RWPE1 (cell line): ENCODE measurements at places on chromosomes 6 and 20.

DNA sequence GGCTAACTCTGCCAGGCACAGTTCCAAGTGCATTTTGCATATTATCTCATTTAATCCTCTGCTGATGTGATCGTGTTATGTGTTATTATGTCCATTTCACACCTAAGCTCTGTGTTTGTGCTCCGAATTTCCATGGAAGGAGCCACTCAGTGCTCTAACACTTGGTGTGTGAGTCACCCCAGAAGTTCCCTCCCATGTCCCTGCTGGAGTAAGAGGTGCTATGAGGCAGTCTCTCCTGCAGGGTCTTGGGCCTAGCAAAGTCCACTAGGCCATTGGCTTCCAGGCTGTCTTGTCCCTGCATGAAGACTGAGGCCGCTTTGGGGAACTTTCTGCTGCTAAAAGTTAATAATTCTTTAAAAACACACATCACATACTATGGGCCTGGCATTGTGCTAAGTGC, 405.9 kb upstream of the SULF2 start:
- peak; percentile 64 for DNase-seq

DNA sequence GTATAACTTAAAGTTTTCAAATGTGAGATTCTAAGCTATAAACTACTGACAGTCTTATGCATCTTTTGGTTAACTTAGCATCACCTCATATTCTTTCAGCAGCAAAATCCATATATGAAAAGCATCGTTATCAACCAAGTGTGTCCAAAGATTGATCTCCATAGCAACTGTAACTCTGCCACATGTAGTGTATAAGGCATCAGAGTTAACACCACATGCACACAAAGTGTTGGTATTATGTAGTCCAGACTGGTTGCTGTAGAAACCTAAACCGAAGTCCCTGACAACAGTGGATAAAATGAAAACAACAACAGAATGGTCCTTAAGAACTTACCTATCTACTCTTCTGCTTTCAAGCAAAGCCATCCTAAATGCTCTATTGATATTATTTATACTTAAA, 39.6 kb downstream of the PDSS2 start:
- no peak for DNase-seq

DNA sequence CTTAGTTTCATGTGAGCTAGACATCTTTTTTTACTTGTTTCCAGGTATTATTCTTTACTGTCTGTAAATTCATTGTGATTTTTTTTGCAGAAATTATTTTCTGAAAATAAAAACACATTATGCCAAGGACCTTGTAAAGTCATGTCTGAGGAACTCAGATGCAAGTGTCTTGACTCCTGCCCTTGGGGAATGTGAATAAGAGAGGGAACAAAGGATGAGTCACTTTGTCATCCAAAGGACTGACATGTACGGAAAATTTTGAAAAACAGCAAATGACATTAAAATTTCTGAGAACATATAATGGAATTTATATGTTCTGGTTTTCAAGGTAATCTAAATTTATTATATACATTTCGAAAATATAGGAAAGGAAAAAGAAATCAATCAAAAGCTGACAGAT, 660.4 kb downstream of the CD109 start:
- DNase-seq, result peak; percentile 8

GRCh38 chr6:111122458-111123286, 35.4 kb downstream of the SLC16A10 start:
- no peak for DNase-seq

DNA sequence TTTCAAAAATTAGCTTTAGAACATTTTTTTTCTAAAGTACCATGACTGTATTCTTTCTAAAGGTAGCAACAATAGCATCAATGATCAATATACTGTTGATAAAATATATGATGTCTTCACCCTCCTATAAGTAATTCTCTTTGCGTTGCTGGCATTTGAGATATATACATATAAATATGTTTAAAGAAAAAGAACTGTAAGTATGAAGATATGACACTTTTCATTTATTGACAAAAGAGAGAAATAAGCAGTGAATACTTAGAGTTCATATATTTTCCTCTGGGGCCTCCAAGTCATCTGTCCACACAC, 49.4 kb upstream of the SCGN start:
- no peak for DNase-seq

DNA sequence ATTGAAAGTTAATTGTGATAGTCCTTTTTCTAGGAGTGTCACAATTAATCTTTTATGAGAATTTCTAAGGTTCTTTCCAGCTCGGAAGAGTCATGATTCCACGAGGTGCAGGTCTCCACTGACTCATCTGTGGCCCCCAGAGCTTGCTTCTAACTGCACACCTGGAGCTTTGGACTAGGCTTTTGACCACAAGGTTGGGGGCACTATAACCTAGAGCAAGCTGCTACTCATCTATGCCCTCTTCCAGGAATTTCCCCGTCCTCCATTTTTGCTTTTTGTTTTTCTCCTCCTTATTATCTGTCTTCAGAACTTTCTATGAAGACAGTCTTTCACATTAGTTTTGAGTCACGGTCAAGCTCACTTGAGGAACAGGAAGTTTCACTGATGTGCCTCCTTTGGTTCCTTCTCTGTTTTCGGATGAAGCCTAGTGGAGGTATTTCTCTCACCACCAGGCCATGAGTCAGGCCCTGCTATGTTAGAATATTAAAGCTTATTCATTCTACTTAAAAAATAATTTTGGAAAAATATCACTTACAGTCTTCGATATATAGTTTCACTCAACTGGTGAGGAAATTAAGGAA, 119.2 kb upstream of the INSM1 start:
- DNase-seq, result no peak

GRCh38 chr6:30061858-30062458, 893 bp downstream of the POLR1H start:
- DNase-seq, result no peak

DNA sequence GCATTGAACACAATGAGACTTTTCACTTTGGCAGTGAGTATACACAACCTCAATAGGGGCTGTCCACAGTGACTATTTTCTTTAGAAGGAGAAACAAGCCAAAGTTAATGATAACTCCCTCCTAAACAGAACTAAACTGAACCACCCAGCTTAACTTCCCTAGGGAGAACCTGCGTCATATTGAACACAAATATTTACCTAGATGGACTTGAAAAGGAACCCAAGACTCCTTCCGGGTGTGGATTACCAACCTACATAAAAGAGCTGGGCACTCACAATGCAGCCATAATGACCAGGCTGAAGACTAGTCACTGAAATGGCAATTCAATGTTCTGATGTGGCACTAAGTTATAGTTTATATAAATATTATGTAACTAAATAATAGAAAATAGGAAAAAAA, 160.6 kb downstream of the IBTK start:
- no peak for DNase-seq

DNA sequence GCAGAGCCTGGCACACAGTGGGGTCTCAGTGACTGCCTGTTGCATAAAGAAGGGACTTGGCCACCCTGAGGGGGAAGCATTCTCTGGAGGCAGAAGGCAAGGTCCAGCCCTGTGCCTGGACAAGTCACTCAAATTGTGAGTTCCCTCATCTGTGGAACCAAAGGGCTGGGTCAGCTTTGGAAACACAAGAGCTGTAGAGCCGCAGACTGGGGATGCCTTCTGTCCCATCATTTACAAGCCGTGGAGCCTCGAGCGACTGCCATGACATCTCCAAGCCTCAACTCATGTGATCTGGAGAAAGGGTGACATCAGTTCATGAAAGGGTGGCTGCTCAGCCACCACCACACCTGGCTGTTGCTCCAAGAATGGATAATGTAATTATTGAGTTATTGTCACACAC, 20.4 kb upstream of the SIRPD start:
- DNase-seq, result no peak

DNA sequence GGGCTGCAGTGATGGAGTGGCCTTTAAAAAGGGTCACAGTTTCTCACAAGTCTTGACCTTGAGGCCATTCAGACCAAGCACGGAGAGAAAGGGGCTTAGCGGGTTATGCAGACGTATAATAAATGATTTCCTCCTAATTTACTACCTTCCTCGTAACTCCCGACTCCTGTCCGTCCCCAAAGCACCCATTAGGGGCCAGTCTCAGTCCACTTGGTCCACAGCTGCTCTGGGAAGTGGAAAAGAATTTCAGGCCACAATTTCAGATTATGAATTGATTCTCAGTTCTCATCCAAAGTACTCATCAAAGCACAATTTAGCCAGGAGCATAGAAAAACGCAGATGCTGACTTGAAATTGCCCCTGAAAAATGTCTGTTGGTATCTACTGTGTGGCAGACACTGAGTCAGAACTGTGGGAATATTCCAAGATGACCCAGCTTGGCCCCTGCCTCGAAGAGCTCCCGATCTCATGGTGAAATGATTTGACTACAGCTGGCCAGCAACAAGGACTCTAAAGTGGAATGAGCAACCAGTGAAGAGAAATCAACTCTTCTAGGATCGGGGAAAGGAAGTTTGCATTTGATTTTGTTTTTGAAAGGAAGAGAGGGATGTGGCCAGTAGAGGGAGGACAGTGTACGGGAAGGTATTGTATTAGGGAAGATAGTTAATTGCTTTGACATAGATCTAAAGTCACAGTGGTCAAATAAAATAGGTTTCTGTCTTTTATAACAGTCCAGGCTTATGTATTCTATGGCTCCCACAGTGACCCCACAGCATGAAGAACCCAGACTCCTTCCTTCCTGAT, 15.2 kb upstream of the STK35 start:
- no peak for DNase-seq

- DNase-seq, result no peak
Observed at GRCh38 chr20:33472868-33473435, 16.9 kb upstream of the CBFA2T2 start.

GRCh38 chr20:42864116-42864515, 325.6 kb downstream of the PTPRT start:
- DNase-seq, result no peak

DNA sequence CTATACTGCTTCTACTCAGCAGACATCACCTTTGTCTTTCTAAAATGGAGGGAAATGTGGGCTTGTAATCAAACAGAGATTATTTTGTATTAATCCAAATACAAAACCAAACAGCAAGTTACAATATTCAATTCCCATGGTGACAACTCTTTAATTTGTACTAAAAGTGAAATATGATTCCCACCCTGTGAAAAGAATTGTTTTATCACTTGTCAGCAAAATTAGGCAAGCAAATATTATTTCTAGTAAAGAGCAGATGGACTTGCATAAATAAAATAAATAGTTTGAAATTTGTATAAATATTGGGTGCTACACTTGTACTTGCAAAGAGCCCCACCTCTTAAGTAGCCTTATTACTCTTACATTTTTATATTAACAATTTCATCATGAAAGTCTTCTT, 6.1 kb upstream of the TXLNB start:
- no peak for DNase-seq

GRCh38 chr6:90997076-90997475, 410.2 kb upstream of the MAP3K7 start:
- DNase-seq, result no peak

DNA sequence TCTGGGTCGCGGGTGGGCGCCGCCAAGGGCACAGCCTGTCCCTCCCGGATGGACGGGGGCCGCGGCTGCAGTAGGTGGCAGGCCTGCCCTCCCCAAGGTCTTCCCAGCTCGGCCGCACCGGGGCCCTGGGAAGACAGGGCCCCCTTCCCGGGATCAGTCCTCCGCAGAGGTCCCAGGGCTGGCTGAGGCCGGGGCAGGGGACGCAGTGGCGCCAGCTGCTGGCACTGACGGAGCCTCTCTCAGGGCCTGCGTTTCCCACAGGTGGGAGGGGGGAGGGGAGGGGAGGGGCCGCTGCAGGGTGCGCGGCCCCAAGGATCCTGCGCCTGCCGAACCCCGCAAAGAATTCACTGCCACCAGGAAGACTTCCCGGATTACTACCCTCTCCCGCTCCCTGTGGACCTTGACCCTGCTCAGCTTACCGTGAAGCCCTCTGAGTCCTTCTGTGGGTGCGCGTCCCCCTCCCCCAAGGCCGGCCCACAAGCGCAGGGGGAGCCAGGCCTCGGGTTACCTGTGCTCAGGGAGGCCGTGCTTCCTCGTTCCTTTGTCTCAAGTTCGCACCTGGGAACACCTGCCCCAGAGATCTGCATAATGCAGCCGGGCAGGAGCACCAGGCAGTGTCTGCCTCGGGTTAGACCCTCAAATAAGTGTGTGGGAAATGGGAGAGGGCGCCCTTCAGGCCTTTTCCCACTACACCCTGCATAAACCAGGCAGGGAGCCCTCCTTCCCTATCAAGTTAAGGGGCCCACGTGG, 5.1 kb downstream of the LZTS3 start:
- no peak for DNase-seq

DNA sequence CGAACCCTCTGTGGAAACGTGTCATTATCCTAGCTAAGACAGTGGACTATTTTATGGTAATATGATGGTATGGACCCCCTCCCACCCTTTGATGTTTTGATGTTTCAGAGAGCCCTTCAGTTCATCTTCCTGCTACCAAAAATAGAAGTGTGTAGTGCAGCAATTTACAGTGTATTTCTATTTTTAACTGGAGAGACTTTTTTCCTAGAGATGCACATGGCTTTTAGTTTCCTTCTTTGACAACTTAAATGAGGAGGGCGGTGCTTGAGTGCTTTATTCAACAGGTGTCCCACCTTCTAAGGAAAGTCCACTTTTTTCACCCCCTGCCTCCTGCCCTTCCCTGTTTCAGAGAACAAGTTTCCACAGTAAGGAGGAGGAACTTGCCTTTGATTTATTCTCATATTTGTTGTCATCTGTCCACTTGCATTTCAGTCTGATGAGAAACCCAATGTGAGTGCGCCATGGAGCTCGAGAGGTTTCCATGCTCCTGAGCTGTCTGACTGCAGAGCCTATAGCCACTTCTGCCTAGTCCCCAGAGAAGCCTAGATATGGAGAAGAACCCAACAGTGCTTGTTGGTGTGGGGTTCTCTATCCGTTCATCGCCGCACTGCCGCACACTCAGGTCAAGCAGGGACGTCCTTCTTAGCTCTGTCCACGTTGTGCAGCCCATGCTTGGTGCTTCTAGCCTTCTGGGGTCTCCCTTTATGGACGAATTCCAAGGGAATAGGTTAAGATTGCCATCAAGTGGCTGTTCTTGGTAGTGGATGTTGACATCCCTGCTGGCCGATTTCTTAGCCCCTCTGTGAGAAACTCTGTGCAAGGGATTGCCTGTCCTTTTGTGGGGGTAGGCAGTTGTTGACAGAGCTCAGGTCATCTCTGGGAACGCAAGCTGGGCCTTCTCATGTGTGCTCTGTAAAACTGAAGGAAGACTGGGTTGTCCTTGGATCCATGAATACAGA, 144.2 kb downstream of the JARID2 start:
- no peak for DNase-seq

GRCh38 chr6:135525594-135525993, 28.1 kb upstream of the AHI1 start:
- no peak for DNase-seq

- no peak for DNase-seq
Observed at GRCh38 chr6:33777398-33778388, 11.2 kb downstream of the LEMD2 start.

- no peak for DNase-seq
Observed at GRCh38 chr6:169271877-169272216, 18.2 kb upstream of the THBS2 start.

- no peak for DNase-seq
Observed at GRCh38 chr6:124822204-124822613, 140.0 kb upstream of the RNF217 start.

- no peak for DNase-seq
Observed at GRCh38 chr20:44958276-44958675, 1.9 kb downstream of the TOMM34 start.

GRCh38 chr6:43261198-43261597, 17.9 kb downstream of the TTBK1 start:
- no peak for DNase-seq

GRCh38 chr6:166446567-166447065, 63.9 kb upstream of the MPC1 start:
- no peak for DNase-seq
